ENCODE measurements at places on chromosomes 12 and 14.

DNA sequence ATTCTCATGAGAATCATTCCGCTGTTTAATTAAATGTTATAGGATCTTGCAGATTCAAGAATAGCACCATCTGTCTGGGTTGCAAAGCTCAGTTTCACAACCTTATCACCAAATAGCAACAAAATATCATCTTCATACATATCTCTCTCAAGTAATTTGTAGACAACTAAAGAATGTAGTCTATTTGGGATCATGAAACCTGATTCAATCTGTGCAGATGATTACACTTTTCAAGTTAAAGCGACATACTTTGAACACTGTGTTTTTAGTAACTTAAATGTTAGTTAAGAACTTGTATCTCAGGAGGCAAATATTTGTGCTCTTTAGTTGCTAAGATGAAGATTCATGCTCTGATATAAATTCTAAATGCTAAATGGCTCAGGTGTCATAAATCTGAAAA lies 14.8 kb downstream of the MED13L start:
- no peak for DNase-seq

- DNase-seq, result no peak
These were observed 942 bp downstream of the ZC2HC1C start for GRCh38 chr14:75070383-75070782.

GRCh38 chr12:19223695-19224094 lies 94.2 kb downstream of the PLEKHA5 start:
- DNase-seq, result no peak

GRCh38 chr14:96056509-96057422 lies 17.6 kb downstream of the C14orf132 start:
- no peak for DNase-seq

GRCh38 chr12:108832730-108833354 lies 24.5 kb downstream of the SSH1 start:
- DNase-seq, result no peak

- DNase-seq, result no peak
These were observed 17.2 kb upstream of the KRT83 start for GRCh38 chr12:52338241-52338960.

GRCh38 chr12:62618319-62618718 lies 151.7 kb downstream of the MON2 start:
- no peak for DNase-seq

DNA sequence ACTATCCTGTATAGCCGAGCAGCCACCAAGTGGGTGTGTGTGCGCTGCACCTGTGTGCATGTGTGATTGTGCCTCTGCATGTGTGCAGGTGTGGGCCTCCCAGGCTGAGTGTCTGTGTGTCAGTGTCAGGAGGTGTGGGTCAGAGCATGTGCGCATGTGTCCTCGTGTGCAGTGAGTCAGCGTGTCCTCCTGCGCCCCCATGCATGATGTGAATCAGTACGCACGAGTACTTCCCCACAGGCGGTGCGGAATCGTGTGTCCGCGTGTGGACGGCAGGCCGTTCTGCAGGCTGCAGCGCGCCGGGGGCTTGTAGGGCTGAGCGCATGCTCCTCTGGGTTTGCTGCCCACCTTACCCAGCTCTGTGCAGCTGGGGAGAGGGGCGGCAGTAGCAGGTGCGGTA lies 34.2 kb downstream of the DTX1 start:
- no peak for DNase-seq

DNA sequence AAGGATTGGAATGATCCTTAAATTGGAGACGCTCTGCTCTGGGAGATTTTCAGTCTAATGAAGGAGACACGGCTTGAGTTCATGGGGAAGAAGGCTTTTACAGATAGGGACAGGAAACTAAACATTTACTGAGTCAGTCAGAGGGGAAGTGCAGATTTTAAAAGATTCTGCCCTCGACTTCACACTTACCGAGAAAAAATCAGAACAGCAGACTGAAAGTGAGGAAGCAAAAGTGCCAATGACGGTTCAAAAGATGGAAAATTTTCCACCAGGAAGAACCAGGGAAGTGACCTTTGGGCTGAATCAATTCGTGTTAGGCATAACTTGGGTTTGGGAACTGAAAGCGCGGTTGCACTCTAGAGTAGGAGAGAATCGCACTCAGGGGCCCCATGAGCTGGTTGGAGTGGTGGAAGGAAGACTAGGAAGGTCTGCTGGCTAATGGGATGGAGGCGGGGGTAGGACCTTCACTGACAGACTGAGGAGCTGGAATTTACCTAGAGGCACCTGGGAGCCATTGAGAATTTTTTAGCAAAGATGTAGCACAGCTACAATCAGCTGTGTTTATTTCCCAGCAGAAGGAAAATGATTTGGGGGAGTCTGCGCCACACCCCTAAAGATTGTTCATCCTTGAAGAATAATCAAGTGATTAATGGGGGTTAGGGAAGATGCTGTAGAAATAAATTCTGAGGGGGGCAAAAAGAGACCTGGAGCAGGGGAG lies 1.2 kb downstream of the KCNK13 start:
- DNase-seq, result no peak
